HEK293T (cell line): ENCODE measurements at places on chromosomes 1 and 21.
A peak's percentile ranks its signal among the peaks of the same experiment; 100 is the strongest.

DNA sequence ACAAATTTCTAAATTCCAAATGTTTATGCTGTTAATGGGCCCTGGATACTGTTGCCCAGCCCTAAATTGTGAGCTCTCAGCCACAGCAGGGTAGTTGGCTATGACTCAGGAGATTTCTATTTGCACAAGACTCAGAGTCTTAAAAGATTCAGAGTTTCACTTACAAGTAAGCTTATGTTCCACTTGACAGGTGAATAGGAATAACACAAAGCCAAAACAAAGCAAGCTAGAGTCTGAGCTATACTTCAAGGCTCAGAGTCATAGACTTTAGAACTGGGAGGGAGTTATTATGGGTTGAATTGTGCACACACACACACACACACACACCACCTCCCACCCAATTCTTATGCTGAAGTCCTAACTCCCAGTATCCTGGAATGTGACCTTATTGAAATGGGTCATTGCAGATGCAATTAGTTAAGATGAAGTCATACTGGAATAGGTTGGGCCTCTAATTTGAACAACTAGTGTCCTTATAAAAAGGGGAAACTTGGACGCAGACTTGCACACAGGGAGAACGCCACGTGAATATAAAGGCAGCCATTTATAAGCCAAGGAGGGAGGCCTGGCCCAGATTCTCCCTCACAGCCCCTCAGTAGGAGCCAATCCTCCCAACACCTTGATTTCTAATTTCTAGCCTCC, 30.2 kb downstream of the PRDX6 start:
- DNase-seq = no peak

DNA sequence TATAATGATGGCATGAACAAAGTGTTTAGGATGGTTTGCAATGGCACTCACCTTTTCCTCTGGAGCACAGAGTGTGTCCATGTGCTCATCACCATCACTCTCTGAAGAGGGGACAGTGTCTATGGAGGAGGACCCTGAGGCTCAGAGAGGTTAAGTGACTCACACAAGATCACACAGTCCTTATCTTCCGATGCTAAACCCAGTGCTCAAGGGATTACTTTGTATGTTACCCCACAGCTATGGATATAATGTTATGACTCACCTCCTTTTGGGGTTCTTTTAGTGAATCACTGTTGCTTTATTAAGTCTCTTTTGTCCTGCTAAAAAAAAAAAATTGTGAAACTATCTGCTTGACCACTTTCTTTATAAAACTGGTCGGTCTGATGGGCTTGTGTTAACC, 67.6 kb downstream of the TENT5C start:
- DNase-seq = no peak

GRCh38 chr1:115456441-115456961, 118.5 kb upstream of the NGF start:
- no peak for DNase-seq

GRCh38 chr1:80666073-80666472, 1134.7 kb upstream of the ADGRL2 start:
- no peak for DNase-seq

- no peak for DNase-seq
These were observed 46.7 kb downstream of the CAMK2N1 start for GRCh38 chr1:20439282-20439681.

DNA sequence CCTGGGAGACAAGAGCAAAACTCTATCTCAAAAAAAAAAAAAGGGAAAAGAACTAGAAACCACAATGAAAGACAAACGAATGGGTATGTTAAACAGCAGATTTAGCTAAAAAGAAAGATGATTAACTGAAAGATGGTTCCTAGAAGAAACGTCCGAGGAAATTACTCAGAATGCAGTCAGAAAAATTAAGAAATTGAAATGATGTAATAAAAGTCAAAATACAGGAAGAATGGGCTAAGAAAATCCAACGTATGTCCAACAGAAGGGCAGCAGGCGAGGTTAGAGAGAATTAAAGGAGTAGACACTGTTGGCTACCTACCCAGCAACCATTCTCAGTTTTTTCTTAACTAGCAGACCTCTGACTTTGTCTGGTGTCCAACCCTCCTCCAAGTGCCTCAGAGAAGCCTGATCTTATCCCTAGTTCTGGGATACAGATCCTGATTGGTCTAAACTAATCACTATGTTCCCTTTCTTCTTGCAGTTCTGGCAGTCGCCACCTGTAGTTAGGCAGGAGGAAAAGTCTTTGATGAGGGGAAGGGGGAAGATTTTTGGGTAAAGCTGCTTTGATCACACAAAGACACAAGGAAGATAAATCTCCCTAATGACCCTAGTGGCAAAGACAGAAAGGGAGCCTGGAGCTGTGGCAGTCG, 25.7 kb downstream of the GPR161 start:
- peak; percentile 40 for DNase-seq

DNA sequence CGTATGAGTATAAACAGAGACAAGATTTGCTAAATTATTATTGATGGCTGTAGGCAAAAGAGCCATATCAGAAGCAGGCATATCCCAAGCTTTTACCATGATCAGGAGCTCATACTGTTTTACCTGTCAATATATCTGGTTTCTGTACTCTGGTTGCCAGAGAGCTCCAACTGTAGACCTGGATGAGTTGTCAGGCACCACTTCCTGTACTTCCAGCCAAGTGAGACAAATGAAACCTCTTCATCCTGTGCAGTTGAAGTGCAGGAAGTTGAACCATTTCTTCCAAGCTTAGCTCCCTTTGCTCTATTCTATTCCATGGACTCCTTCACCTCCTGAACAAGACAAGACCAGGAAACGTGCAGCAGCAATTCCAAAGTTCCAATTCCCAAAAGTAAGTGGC, 115.6 kb downstream of the ZNF281 start:
- DNase-seq = no peak

DNA sequence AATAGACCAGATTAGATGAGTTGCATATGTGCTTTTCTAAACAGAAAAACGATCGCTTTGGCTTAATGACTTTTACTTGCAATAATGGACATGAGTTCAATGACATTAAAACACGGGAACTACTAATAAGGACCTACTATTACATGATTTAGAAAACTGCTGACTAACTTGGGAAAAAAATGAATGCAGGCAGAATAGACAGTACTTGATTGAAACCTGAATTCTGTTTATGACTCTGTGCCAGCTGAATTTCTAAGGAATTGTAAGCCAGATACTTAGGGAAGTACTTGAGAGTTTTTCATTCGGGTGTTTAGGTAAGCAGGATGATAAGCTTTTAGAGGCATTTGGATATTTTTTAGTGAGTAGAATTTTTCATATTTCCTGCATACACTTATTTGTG, 12.0 kb downstream of the ADGRL2 start:
- no peak for DNase-seq
